ENCODE measurements at places on chromosomes 4 and X. TPM values are rescaled to one million over a fixed set of nuclear protein-coding genes. Genes with fewer than 3 reads are reported as not detected.
A peak's percentile ranks its signal among the peaks of the same experiment; 100 is the strongest.

DNA sequence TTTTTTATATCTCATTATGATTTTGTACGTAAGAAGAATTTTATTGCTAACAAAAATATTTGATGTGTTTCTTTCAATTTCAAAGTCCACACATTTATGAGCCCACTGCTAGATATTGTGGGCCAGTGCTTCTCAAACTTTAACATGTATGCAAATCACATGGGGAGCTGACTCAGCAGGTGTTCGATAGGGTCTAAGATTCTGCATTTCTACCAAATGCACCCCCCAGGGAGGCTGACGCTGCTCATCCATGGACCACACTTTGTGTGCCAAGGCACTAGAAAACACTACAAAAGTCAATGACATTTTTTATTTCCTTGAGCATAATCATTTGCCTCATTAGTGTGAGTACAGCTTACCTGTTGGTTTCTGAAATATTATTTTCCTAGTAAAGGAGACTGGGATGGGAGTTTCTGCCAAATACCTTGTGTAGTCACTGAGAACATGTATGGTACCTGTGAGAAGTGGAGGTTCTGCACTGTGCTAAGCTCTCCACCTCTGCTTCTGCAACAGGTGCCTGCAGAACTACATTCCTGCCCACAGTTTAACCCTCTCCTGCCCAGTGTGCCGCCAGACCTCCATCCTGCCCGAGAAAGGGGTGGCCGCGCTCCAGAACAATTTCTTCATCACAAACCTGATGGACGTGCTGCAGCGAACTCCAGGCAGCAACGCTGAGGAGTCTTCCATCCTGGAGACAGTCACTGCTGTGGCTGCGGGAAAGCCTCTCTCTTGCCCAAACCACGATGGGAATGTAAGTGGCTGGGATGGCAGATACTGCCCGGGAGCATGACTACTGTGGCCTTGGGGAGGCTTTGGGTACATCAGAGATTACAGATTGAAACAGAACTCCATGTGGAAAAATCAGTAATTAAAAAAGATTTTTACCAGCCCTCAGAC lies 68.9 kb upstream of the MND1 start:
- DNase-seq = no peak

GRCh38 chr4:25938787-25939186 lies 24.8 kb downstream of the SMIM20 start:
- no peak for DNase-seq

DNA sequence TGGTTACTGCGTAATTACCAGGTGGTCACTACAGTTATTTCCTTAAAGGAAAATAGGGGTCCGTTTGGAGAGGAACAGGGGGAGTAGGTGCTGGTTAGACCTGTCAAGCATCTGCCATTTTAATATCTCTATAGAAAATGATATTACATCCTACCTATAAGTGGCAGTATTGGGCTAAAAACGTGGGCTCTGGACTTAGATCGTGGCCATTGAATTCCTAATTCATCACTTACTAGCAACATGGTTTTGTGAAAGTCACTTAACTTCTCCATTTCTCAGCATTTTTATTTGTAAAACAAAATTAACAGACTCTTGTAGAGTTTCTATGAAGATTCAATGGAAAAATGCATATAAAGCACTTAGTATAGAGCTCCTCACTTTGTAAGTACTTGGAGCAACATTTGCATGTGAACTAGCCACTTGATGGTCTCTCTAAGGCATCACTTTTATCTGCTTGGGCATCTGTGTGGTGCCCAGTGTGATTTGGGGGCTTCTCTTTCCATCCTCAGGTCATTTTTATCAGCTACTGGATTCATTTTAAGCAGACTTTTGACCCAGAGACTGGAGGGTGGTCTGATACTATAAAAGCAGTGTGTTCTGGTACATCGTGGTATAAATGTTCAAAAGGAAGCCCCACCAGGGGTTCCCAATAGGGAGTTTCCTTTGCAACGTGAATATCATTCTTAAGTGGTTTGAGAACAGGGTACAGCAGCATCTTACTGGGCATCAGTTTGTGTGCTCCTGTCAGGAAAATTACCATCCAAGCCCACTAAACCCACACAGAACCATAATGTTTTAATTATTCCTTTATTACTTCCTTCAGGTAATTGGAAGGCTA lies 42.7 kb upstream of the RASSF6 start:
- DNase-seq = peak; percentile 68

Gene TMPRSS11B
- total RNA-seq = 1.5 TPM

DNA sequence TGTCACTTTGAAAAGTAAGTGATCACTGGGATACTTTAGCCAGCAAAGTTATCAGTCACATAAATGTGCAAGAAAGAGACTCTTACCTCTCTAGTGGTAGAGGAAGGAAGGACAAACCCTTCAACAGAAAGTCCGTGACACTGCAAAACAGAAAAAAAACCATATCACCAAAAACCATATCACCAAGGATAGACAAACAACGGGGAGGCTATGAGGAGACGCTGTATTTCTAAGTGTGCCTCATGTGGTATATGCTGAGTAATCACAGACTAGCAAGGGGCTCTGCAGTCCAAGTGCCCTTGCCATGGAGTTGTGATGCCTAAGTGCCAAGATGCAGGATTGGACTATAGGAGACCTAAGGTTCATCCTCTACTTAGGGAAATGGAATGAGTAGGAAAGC lies 11.5 kb upstream of the HDAC8 start:
- DNase-seq = no peak

- DNase-seq = no peak
These were observed 236.3 kb downstream of the PCDH10 start for GRCh38 chr4:133385161-133385954.

DNA sequence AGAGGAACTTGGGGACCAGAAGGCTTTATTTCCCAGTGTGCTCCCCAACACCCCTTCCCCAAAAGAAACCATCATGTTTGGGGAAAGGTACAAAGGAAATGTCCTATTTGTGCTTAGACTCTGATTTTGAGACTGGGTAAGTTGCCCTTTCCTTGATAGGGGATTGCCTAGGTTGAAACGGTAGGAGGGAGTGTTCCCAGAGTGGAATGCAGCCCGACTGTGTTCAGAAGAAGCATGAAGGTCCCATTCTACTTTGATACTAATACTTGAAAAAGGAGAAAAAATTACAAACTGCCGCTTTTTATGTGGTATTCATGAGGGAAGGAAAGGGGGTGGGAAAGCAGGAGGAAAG lies 32.4 kb upstream of the TMEM131L start:
- no peak for DNase-seq

DNA sequence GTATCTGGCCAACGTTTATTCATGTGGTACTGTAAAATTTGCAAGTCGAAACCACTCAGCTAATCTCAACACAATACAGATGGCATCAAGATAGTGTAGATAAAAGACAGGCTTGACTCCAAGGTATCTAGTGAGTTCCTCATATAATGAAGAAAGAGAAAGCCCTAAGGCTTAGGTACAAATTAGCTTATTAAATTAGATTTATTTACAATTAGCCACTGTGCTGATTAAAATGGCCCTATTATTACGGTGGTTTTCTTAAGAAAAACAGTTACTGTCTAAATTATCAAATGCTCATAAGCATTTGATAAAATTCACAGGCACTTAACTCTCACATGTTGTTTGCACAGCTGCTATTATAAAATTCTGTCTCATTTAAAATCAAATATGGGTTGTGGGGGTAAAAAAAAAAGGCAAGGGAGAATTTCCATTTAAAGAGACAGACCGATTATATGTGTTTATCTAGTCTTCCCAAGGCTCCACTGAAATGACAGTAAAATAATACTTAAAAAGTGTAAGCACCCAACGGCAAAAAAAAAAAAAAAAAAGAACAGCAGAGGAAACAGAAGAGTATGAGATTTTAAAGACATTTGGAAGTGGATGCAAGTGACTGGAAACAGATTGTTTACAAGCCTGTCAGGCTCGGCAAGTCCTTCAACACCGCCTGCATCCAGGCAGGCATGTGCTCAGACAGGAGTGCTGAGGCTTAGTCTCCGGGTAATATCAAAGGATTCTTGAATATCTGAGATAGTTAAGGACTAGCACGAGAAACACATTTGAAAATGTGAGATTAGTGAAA lies 55.1 kb downstream of the FAM13A start:
- no peak for DNase-seq

Gene AFAP1
- total RNA-seq = 29.0 TPM

DNA sequence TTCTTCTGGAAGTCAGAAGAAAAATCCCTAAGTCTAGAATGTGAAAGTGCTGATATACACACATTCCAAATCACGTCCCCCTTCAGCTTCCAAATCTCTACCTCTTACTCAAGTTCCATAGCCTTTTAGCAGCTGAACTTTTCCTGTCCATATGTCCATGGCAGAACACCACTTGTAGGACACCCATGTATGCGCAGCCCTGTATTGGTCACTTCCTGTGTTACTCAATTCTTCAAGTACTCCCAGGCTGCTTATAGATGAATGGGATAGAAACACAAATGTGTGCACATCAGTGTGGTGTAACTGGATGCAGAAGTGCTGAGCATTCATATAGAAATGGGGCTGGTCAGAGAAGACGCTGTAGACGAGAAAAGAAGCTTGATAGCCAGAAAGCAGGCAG lies 18.8 kb downstream of the SRPX2 start:
- DNase-seq = no peak

DNA sequence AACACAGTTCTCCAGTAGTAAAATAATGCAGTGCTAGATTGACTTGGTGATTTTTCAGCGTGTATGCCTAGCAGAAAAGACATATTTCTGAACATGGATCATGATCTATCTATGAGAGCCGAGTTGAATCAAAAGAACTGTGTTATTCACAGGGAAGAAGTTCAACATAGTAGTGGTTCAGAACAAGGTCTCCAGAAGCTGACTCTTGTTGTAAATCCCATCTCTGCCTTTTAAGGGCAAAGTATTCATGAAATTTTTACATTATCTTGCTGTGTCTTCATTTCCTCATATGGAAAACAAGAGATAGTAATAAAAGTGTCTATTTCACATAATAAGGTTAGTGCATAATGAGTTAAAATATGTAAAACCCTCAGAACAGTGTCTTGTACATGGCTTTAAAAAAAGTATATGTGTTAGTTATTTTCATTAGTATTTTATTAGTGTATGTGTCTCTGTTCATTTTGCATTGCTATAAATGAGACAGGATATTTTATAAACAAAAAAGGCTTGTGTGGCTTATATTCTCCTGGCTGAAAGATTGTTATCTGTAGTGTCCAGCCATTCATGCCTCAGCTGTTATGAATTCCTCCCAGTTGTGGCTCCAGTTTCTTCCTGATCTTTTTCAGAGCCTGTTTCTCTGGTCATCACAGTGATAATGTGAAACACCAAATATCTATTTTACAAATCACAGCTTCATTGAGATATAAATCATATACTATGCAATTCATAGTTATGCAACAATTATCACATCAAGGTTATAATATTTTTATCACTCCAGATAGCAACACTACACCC lies 1351.2 kb downstream of the STIM2 start:
- no peak for DNase-seq

DNA sequence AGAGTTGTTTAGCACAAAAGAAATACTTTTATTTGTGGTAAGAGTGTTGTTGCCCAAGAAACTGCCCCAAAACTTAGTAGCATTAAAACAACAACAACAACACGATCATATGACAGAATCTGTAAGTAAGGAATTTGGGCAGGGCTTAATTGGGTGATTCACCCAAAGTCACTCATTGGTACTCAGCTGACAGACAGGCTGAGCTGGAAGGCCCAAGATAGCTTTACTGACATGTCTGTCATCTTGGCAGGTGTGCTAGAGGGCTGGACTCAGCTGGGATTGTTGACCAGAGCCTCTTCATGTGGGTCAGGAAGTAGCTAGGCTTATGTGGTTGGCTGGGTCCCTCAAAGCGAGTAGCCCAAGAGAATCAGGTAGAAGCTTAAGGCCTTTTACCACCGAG lies 52.3 kb downstream of the KIAA0232 start:
- no peak for DNase-seq

Gene HEPH
- 13.4 TPM for total RNA-seq

- peak; percentile 9 for DNase-seq
These were observed 89.5 kb upstream of the CITED1 start for GRCh38 chrX:72395237-72395636.

Gene ARX
- 1.8 TPM for total RNA-seq

DNA sequence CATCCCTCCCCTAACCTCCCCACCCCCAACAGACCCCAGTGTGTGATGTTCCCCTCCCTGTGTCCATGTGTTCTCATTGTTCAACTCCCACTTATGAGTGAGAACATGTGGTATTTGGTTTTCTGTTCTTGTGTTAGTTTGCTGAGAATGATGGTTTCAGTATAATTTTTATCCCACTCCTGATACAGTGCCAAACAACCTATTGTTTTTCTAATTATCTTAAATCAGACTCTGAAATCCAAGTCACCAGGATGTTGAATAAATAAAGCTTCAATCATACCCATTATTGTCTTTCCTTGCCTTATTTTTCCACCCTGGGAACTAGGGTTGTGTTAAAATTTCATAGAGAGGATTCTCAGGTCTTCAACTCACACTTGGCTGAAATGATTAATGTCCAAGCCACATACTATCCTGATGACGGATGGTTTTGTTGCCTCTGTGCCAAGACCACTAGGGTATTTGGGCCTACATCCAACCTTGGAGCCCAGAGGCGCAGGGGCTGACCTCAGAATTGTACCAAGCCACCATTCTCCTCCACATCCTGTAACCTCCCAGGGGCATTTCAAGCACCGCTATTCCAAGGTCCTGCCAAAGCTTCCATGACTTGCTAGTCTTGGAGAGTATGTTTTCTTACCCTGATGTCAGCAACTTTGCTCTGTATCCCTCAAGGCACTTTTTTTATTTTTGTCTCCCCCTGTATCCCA lies 332.4 kb downstream of the ARHGAP24 start:
- no peak for DNase-seq

Gene SLIT2
- total RNA-seq = 14.7 TPM

Gene MXRA5
- 0.58 TPM for total RNA-seq

DNA sequence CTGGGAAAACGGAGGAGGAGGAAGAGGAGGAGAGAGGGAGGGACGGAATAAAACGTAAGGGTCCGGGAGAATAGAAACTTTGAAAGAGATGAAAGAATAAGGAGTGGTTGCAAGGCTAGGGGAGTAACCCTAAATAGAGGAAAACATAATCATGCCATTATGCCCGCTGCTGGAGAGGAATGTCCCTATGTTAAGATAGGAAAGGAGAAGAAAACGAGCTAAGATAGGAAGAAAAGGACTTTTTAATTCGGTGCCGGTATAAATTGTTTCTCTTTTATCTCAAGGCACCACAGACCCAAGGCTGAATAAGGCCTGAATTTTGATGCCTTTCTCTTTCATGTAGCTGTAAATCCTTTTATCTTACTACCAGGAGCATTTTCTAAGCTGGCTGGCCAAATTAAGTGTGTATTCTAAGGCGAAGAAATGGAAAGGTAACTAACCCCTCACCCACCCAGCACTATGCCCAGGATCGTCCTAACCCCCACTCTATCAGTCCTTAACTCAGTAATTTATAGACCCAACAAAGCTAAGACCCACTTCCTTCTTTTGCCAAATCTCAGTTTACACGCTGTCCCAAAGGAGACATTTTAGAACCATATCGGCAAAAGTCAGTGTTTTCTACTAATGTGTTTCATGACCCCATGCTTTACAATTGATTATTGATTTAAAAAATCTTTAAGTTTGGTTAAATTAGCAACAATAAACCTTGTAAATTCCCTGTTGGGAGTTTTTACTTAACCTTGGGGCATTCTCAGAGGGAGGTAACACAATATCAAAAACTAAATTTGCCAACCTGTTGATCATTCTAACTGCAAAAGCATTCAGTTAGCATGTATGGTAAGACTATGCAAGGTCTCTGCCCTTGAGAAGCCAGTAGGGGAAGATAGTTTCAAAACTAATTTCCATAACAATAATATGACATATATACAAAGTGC lies 1.1 kb upstream of the CUL4B start:
- DNase-seq = peak; percentile 20
